ENCODE measurements at places on chromosomes 7 and 10. TPM values are rescaled to one million over a fixed set of nuclear protein-coding genes. Genes with fewer than 3 reads are reported as not detected.

Gene CYP26C1
- total RNA-seq = 1.9 TPM

Gene GALNT17
- not detected for total RNA-seq

Gene BTBD16
- total RNA-seq = not detected

Gene PAPOLB
- total RNA-seq = 0.23 TPM

Gene COBL
- under 0.01 TPM for total RNA-seq

Gene LLCFC1
- not detected for total RNA-seq

Data from dermis blood vessel endothelial cell (primary cell).